CD4-positive, alpha-beta T cell (primary cell): ENCODE measurements at places on chromosomes 4 and X. TPM values are rescaled to one million over a fixed set of nuclear protein-coding genes. Genes with fewer than 3 reads are reported as not detected.

GRCh38 chr4:83080561-83080960 is 34.0 kb downstream of the PLAC8 start:
- no peak for DNase-seq

GRCh38 chr4:145797278-145797677 is 117.3 kb downstream of the C4orf51 start:
- DNase-seq = no peak

DNA sequence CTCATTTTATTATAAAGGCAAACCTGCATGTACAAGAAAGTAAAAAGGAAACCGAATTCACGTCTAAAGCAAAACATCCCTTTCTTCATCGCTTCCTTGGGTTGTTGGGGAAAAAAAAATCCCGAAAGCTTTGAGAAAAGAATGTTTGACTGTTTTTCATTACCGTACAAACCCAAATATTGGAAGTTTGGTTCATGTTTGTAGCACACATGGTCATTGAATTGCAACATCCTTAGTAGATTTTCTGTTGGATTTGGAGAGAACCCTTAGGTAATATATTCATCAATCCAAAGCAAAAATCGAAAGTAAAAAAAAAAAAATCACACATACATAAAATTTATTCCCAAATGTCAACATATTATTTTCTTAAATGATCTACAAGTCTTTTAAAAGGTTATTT is 420.3 kb downstream of the MAPK10 start:
- no peak for DNase-seq

- DNase-seq = no peak
These were observed 19.8 kb upstream of the LGI2 start for GRCh38 chr4:25050370-25051078.

GRCh38 chrX:154918060-154918483 is 31.9 kb downstream of the F8A1 start:
- DNase-seq = no peak

The GABRG1 gene
- total RNA-seq = not detected

The MAMLD1 gene
- total RNA-seq = 0.45 TPM

The MAGEA3 gene
- total RNA-seq = not detected

The ADH7 gene
- not detected for total RNA-seq
